ENCODE measurements at places on chromosomes 5 and 9. TPM values are rescaled to one million over a fixed set of nuclear protein-coding genes. Genes with fewer than 3 reads are reported as not detected.

The FOXD4L4 gene
- 0.15 TPM for polyA plus RNA-seq

The TSSK1B gene
- polyA plus RNA-seq = not detected

DNA sequence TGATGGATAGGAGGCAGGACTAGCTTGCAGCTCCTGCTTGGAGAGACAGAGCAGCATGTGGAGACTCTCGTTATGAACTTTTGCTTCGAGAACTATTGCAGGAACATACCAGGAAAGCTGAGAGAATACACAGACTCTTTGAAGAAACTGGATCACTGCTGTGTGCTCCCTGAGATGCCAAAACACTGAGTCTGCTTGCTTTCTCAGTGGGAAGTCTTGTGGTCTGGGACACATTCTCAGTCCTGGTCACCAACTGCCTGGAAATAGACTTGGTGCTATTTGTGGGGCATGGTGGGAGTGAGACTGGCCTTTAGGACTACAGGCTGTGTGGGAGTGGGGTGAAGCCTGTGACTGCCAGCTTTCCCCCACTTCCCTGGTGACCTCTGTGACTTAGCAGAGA lies 252.6 kb downstream of the MED10 start:
- H3K27me3 ChIP-seq = no peaks in the 10 kb centered on the region
- no peaks in the 10 kb centered on the region for H3K4me1 ChIP-seq
- H3K36me3 ChIP-seq = no peaks in the 10 kb centered on the region
- no peak overlapping the region for H3K27ac ChIP-seq
- no peak for DNase-seq

DNA sequence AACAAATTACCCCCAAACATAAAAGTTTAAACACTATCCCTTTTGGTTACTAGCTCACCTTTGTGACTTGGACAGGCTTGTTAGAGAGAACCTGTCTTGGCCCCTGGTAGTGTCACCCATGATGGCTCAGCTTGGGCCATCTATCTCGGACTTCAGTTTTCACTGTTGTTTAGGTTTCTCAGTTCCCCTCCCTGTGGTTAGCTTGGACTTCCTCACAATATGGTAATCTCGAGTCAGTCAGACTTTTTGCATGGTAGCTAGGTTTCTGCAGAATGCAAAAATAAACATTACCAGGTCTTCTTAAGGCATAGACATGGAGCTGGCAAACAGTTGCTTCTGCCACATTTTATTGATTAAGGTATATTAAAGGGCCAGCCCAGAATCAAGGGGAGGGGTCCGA lies 324.3 kb upstream of the RORB start:
- H3K36me3 ChIP-seq = no peaks in the 10 kb centered on the region
- H3K4me1 ChIP-seq = no peaks in the 10 kb centered on the region
- DNase-seq = no peak
- no peak overlapping the region for H3K27ac ChIP-seq

The LRRC19 gene
- not detected for polyA plus RNA-seq

GRCh38 chr5:110018509-110018908 lies 328.8 kb downstream of the MAN2A1 start:
- DNase-seq = no peak
- H3K4me3 ChIP-seq = no peak overlapping the region

The TMC1 gene
- not detected for polyA plus RNA-seq

GRCh38 chr5:135993335-135993879 lies 35.4 kb upstream of the TGFBI start:
- no peaks in the 10 kb centered on the region for H3K27me3 ChIP-seq
- DNase-seq = no peak
- no peaks in the 10 kb centered on the region for H3K36me3 ChIP-seq
- H3K4me1 ChIP-seq = no peaks in the 10 kb centered on the region
- H3K4me3 ChIP-seq = no peak overlapping the region
- H3K27ac ChIP-seq = no peak overlapping the region

- no peak for DNase-seq
- no peaks in the 10 kb centered on the region for H3K36me3 ChIP-seq
- peaks cover 26% of the 10 kb centered on the region for H3K4me1 ChIP-seq
- H3K27me3 ChIP-seq = no peaks in the 10 kb centered on the region
- H3K27ac ChIP-seq = peak overlapping the region; percentile 50
These were observed 813 bp downstream of the ERMP1 start for GRCh38 chr9:5832071-5832537.

DNA sequence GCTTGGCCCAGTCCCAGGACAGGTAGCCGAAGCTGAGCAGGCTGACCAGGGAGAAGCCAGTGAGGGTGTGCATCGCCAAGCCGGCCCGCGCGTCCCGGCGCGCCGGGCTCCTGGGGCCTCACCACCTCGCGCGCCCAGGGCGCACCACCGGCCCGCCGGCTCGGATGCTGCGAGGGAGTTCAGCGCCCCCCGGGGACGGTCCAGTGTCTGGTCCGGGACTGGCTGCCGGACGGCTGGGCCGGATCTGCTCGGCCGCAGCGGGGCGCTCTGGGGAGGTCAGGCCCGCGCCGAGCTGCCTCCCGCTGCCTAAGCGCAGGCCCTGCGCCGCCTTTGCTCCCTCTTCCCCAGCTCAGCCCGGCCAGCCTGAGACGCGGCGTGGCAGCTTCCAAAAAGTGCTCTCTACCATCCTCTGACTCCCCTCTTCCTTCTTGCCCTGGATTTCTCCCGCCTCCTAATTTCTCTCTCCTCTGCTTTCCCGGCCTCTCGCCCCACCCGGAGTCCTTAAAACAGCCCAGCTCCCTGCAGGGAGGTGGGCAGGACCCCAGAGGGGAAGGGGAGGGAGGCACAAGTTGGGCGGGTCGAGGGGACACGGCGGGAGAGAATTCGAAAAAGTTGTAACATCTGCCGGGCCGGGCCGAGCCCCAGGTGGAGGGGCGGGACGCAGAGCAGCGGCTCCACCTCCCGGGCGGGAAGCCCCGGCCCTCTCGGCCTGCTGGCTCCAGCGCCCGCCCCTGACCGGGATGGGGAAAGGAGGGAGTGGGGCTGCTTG lies at the start of gene ARSI:
Gene ARSI, minus strand, starts transcription at position 605 of the 769 bp plus-strand sequence. Its CDS starts 532 bp downstream, at position 73.
- peaks cover 13% of the 10 kb centered on the region for H3K27me3 ChIP-seq
- H3K4me3 ChIP-seq = no peak within 1 kb of the TSS
- H3K27ac ChIP-seq = no peak within 1 kb of the TSS
- peaks cover 14% of the 10 kb centered on the region for H3K4me1 ChIP-seq
- H3K36me3 ChIP-seq = no peaks in the 10 kb centered on the region

- peaks cover 7% of the 10 kb centered on the region for H3K36me3 ChIP-seq
- no peaks in the 10 kb centered on the region for H3K27me3 ChIP-seq
- H3K4me1 ChIP-seq = no peaks in the 10 kb centered on the region
- H3K27ac ChIP-seq = no peak overlapping the region
- no peak overlapping the region for H3K4me3 ChIP-seq
- DNase-seq = no peak
These were observed 33.4 kb downstream of the PRRC1 start for GRCh38 chr5:127550652-127551409.

GRCh38 chr5:32406650-32407049 lies 37.9 kb downstream of the ZFR start:
- peaks cover 92% of the 10 kb centered on the region for H3K36me3 ChIP-seq
- H3K4me1 ChIP-seq = no peaks in the 10 kb centered on the region
- H3K27me3 ChIP-seq = no peaks in the 10 kb centered on the region
- no peak for DNase-seq
- H3K4me3 ChIP-seq = no peak overlapping the region

- no peak overlapping the region for H3K4me3 ChIP-seq
- H3K27ac ChIP-seq = no peak overlapping the region
- H3K4me1 ChIP-seq = peaks cover 17% of the 10 kb centered on the region
- no peaks in the 10 kb centered on the region for H3K27me3 ChIP-seq
These were observed 59.9 kb downstream of the SERINC5 start for GRCh38 chr5:80195837-80196400.

DNA sequence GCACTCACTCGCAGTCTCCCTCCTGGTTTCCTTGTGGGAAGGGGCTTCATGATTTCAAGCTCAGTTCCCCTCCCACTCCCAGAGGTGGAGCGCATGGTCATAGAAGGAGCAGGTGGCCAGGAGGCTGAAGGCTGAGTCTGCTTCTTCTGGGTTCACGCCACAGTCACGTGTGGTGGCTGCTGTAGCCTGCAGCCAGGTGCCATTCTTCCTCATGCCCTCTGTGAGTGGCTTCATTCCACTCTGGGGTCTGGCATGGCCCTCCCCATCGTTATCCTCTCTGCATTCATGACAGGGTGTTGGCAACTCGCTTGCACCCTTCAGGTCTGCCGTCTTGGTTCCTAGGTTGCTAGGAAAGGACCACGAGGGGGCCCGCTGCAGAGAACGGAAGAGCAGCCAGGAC lies 3.5 kb downstream of the MRPL41 start:
- H3K4me1 ChIP-seq = peaks cover 5% of the 10 kb centered on the region
- H3K27me3 ChIP-seq = no peaks in the 10 kb centered on the region
- no peak for DNase-seq
- H3K4me3 ChIP-seq = no peak overlapping the region
- H3K36me3 ChIP-seq = peaks cover 26% of the 10 kb centered on the region
- no peak overlapping the region for H3K27ac ChIP-seq

GRCh38 chr5:119532637-119533036 lies 80.3 kb downstream of the HSD17B4 start:
- H3K27ac ChIP-seq = no peak overlapping the region
- no peak for DNase-seq
- H3K4me3 ChIP-seq = no peak overlapping the region
- no peaks in the 10 kb centered on the region for H3K27me3 ChIP-seq
- H3K36me3 ChIP-seq = peaks cover 9% of the 10 kb centered on the region
- no peaks in the 10 kb centered on the region for H3K4me1 ChIP-seq

DNA sequence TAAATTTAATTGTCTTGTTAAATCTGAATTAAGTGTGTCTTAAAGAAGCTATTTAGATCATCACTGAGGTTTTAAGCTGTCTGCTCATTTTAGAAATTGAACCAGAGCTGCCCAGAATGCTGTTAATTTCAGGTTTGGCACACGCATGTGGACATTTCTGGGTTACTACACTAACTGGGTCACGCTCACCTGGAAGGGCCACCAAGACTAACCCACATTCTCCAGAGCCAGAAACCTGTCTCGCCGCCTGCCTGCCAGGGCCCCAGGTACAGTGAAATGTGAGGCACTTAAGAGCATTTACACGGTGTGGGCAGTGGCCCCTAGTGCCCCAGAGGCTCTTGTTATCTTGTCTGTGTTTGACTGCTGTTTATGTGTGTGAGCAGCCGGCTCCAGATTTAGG lies 46.6 kb downstream of the ATP10B start:
- no peaks in the 10 kb centered on the region for H3K4me1 ChIP-seq
- H3K27ac ChIP-seq = no peak overlapping the region
- DNase-seq = no peak

GRCh38 chr5:31995006-31995405 lies 179.1 kb downstream of the GOLPH3 start:
- no peaks in the 10 kb centered on the region for H3K36me3 ChIP-seq
- no peak overlapping the region for H3K27ac ChIP-seq
- DNase-seq = no peak
- H3K27me3 ChIP-seq = no peaks in the 10 kb centered on the region
- no peak overlapping the region for H3K4me3 ChIP-seq

DNA sequence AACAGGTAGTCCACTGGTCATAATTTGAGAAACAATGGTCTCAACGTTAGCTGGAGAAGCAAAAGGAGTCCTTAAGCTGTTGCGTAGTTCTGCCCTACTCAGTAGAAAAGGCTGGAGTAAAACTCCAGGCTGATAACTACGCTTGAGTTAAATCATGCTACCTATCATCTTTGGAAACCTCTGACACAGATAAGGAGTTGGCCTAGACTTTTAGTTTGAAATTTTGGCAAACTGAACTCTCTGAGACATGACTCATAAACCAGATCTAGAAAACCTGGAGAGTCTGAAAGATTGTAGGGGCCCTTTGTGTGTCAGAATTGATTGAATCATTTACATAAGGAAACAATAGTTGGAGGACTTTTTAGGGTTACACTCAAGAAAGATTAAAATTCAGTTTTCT lies 26.3 kb downstream of the NMUR2 start:
- no peak for DNase-seq
- no peaks in the 10 kb centered on the region for H3K4me1 ChIP-seq
- no peak overlapping the region for H3K27ac ChIP-seq

- H3K4me3 ChIP-seq = no peak overlapping the region
- H3K27ac ChIP-seq = no peak overlapping the region
- no peaks in the 10 kb centered on the region for H3K36me3 ChIP-seq
- H3K4me1 ChIP-seq = no peaks in the 10 kb centered on the region
- DNase-seq = no peak
- H3K27me3 ChIP-seq = peaks cover 3% of the 10 kb centered on the region
These were observed 4.1 kb downstream of the OBP2B start for GRCh38 chr9:133204993-133205336.

DNA sequence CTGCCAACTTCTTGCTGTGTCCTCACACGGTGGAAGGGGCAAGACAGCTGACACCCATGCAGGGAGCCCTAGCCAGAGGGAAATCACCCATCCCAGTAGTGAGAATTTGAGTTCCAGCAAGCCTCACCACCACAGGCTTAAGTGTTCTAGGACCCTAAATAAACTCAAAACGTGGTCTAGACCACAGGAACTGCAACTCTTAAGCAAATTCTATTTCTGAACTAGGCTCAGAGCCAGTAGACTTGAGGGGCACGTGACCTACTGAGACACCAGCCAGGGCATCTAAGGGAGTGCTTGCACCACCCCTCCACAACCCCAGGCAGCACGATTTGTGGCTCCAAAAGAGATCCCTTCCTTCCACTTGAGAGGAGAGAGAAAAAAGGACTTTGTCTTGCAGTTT lies 96.0 kb upstream of the PHF24 start:
- no peaks in the 10 kb centered on the region for H3K4me1 ChIP-seq
- H3K27ac ChIP-seq = no peak overlapping the region
- no peak for DNase-seq
- H3K4me3 ChIP-seq = no peak overlapping the region
- H3K27me3 ChIP-seq = peaks cover 7% of the 10 kb centered on the region

DNA sequence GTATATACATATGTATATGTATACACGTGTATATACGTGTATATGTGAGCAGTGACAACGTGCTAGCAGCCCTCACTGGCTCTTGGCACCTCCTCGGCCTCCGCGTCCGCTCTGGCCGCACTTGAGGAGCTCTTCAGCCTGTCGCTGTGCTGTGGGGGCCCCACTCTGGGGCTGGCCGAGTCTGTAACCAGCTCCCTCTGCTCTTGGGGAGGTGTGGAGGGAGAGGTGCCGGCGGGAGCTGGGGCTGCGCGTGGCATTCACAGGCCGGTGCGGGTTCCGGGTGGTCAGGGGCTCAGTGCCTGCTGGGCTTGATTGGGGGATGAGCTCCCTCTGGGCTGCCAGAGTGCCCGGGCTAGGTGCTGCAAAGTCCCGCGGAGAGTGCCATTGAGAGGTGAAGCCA lies 24.1 kb upstream of the OSMR start:
- no peaks in the 10 kb centered on the region for H3K27me3 ChIP-seq
- no peak overlapping the region for H3K4me3 ChIP-seq
- no peak for DNase-seq
- no peaks in the 10 kb centered on the region for H3K36me3 ChIP-seq

The GABRA6 gene
- polyA plus RNA-seq = not detected
